H4 (cell line): ENCODE measurements at places on chromosomes 5 and 9. TPM values are rescaled to one million over a fixed set of nuclear protein-coding genes. Genes with fewer than 3 reads are reported as not detected.
A peak's percentile ranks its signal among the peaks of the same experiment; 100 is the strongest.

DNA sequence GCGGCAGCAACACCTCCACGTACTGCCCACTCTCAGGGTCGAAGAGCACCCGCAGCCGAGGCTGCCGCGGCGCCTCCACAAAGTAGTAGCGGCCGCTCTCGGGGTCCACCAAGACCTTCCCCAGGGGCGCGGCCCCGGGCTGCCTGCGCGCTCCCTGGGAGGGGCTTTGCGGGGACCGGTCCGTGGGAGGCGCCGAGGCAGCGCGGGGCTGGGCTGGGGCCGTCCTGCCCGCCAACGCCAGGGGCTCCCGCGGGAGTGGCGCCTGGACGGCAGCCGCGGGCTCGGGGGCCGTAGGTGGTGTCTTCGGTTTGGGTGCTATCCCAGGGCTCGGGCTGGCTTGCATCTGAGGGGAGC is 2.6 kb upstream of the MZB1 start:
- DNase-seq, result no peak

Gene SPATA31D4
- not detected in 2 replicates for total RNA-seq

Gene ARHGAP26
- 0.33 and 1.7 TPM in 2 replicates for total RNA-seq

Gene SLC24A2
- total RNA-seq, result 0.02 and 0.06 TPM in 2 replicates

DNA sequence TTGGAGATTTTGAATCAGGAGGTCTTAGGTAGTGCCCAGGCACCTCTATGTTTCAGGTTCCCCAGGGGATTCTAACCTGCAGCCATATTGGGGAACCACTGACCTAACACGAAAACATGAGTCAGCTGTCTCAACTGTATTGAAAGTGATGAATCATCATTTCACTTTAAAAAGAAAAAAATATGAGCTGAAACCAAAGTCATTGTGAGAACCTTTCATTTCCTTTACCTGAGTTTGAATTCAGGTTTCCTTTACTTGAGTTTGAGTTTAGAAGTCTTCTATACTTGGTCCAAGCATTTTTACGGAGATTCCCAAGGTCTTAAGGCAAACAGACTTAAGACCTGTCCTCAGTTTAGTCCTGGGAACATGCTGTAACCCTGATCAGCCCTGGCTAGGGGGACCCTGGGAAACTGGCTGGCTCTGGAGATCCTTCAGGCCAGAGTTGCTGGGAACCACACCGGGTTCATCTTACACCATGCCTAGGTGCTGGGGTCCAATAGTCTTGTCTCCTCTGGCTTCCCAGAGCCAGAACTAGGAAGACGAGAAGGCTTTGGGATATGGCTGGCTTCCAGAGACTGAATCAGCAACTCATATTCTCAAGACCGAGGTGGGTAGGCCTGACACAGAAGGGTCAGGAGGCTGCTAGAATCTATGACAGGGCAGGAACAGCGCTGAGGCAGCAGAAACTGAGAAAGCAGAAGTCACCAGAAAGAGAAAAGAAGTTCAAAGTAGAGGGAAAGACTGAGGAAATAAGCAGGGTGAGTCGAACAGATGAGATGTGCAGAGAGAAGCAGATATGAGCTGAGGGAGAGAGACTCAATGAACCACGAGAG is 16.4 kb upstream of the PDCD1LG2 start:
- DNase-seq, result peak; percentile 19

DNA sequence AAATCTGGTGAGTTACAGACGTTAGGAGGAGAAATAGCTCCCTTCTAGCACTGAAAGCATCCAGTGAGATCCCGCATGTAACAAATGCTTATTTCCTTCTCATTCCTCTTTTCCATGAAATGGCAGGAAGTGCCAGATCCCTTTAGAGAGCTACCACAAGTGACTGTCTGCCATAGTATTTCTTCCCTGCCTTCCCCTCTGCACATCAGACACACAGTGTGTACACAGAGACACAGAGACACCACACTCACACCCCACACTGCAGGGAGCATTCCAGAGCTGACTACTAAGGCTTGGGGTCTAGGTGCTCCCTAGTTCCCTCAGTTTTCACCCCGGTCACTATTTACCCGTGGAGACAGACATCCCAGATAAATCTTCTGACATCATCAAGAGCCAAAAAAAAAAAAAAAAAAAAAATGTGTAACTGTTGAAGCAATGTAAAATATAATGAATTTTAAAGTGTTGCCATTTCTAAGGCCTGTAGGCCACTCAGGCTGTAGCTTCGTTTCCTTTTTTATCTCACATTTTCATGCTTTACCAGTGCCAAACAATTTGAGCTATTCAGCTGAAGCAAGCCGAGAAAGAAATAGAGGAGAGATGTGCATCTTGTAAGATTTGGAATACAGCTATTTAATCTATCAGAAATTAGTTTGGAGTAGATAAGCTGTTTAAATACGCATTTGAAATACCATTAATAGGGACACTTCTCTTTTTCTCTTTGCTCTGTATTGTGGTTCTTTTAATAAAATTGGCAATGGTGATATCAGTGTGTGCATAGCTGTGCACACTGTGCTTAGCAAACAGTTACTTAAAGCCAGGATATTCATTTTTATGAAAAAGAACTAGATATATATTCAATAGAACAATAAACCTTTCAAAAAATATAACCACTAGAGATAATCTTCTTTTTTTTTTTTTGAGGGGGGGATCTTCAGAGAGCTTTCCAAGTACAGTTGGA is 405.5 kb downstream of the PDE4D start:
- DNase-seq, result no peak

- DNase-seq, result no peak
Observed at GRCh38 chr5:111432883-111433536, 79.3 kb downstream of the STARD4 start.

DNA sequence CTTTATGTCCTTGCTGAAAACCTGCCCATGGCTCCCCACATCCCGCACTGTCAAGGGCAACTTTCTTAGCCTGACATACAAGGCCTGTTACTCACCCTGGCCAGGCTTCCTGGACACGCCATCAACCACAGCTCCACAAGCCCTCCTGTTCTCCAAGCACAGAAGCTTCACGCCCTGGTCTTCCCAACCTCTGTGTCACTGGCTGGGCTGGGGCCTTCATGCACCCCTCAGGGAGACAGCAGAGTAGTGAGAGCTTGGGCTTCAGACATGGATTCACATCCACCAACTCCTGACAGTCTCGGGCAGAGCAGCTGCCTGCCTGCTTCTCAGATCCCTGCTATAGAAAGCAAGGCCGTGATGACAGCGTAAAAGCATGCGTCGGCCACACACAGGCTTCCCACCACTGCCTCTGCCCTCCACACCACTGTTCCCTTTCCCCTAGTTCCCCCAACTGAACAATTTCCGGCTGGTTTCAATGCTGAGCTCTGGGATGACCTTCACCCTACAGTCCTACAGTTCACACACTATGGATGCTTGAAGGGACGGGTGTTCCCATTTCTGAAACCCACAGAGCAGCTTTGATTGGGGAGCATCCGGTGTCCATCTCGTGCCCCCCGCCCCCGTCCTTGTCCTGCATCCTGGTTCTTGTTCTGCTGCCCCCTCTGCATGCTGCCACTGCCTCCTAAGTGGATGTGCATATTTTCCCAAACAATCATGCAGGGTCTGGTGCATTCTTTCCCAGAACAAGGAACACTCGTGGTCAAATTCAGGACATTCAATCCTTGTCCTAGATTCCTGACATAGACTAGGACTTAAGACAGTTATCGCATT is 33.4 kb upstream of the ADAMTS2 start:
- DNase-seq, result peak; percentile 40

Gene UGCG
- total RNA-seq, result 21.2 and 24.4 TPM in 2 replicates

GRCh38 chr9:4016789-4017188 is 283.1 kb downstream of the GLIS3 start:
- DNase-seq, result no peak

- peak; percentile 88 for DNase-seq
Observed at GRCh38 chr5:107806705-107807104, 136.0 kb upstream of the EFNA5 start.

Gene TMEM174
- total RNA-seq, result not detected in 2 replicates

DNA sequence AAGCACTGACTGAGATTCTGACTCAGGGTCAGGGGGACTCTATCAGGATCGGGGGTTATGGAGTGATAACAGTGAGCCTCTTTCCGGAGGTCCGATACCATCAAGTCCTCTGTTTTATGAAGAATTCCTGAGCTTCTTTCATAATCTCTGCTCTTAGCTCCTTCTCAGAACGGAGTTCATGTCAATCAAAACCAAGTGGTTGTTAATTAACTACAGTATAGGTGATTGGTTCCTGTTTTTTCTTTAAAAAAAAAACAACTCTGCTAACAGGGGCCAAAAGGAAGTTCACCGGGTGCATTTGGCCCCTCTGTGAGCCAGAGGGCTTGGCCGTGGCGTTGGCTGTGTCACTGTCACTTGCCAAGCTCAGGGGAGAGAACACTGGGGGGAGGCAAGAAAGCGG is 4.0 kb downstream of the GFI1B start:
- no peak for DNase-seq

DNA sequence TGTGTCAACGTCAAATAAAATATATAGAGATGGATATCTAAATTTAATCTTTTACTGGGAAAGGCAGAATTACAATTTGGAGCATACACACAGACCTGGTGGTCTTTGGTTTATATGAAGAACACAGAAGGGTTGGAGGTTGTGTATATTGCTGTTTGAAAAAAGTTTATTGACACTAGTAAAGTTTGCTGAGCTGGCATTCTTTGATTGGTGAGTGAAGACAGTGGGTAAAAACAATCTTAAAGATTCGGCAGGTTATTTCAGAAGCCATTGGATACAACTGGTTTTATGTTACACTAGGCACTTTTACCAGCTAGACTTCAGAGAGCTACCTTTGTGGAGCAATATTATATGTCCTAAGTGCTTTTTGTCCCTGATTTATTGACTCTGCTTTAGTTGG is 27.2 kb downstream of the IZUMO3 start:
- no peak for DNase-seq

DNA sequence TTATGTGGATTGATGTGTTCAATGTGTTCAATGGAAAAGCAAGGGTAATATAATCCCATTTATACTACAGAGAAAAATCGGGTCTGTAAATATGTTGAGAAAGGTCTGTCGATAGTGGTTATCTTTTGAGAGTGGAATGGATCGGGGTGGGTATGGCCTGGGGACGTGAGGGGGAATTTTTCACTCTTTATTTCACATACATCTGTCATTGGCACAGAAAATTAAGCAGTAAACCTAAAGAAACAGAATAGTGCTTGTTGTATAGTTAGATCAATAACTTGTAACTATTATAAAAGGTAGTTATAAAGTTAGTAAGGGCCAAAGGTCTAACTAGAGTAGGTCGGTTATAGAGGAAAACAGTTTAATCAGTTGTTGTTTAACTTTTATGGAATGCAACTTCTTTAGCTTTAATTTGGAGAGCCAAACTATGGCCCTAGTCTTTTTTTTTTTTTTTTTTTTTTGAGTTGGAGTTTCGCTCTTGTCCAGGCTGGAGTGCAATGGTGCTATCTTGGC is 66.1 kb upstream of the ABL1 start:
- no peak for DNase-seq

GRCh38 chr5:32258424-32258823 is 54.3 kb downstream of the MTMR12 start:
- no peak for DNase-seq

Gene PIP5K1B
- total RNA-seq, result 0.72 TPM in 1 of 2 replicates, not detected in the other

GRCh38 chr5:146213210-146213826 is 9.9 kb downstream of the RBM27 start:
- DNase-seq, result no peak

Gene IFNB1
- total RNA-seq, result not detected in 2 replicates

- DNase-seq, result no peak
Observed at GRCh38 chr9:1580215-1580614, 434.9 kb upstream of the SMARCA2 start.

GRCh38 chr5:17151686-17152085 is 65.7 kb upstream of the BASP1 start:
- DNase-seq, result no peak

- no peak for DNase-seq
Observed at GRCh38 chr9:125609744-125610143, 97.3 kb downstream of the MAPKAP1 start.

DNA sequence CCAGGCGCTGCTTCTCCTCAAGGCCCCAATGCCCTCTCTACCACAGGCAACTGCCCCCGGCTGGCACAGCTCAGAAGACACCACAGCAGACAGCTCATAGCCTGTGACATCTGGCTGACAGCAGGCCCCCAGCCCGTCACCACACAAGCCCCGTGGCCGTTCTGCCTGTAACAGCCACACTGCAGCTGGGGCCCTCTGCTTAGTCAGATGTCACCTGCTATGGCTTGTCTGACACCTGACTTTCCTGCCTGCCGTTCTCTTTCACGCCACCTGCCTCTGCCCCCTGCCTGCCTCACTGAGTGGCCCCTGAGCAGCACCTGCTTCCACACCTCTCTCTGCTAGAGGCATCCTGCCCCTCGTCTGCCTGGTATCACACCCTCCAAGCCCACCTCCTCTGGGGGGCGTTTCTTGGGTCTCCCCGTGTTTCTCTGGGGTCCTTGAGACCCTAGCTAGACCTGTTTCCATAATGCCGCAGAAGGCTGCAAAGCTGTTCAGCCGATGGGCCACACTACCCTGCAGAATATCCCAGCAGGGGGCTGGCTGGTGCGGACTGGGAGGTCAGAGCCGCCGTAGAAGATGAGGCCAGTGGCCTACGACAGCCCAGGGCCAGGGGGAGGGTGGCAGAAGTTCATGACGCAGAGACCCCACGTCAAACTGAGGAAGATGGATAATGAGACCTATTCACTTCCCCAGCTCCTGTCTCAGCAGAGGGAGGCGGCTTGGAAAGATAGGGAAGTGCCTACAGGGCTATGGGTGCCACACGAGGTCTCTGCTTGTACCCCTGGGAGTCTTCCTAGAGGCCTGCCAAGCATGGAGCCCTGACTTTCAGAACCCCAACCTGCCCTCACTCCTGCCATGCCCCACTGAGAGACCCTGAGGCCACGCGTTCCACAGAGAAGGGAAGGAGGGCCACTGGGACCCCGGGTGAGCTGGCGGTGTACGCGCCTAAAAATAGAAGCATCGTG is 95.1 kb downstream of the ZNF354C start:
- DNase-seq, result no peak

DNA sequence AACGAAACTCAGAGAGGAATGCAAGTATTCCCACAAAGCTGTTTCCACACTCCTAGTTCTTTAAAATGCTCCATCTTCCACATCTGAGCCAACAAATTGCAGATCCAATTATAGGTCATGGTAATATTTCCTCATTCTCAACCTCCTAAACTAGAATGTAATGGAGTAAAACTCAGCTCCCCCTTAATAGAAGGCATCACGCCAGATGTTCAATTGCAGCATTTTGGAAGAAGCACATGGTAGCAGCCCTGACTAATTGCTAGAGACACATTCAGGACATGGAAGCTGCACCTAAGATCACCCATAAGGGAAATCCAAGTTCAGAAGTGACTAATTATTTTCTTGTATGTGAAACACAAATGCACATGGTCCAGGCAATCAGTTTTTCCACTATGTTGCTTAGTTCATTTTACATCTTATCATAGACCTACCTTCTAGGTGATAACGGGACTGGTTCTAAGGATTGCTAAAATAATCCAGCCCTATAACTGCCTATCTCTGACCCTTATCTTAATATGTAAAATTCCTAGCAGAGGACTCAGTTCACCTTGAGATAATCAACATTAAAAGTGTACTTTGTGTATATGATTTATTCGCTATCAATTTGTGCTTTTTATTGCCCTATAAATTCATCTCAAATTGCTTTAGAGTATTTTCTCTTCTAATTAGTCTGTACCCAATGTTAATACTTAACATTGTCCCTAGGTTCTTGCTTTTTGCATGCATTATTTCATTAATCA is 75.1 kb downstream of the GABRB2 start:
- DNase-seq, result no peak

GRCh38 chr5:179432547-179432946 is 87.3 kb upstream of the ADAMTS2 start:
- DNase-seq, result no peak
